CD4-positive, alpha-beta T cell treated with Interleukin-12 subunit alpha and Interleukin-12 subunit beta, for 1 hour (primary cell): ENCODE measurements at places on chromosomes 4 and X.

GRCh38 chr4:82728301-82728700, 70.3 kb downstream of the SCD5 start:
- no peak for DNase-seq

DNA sequence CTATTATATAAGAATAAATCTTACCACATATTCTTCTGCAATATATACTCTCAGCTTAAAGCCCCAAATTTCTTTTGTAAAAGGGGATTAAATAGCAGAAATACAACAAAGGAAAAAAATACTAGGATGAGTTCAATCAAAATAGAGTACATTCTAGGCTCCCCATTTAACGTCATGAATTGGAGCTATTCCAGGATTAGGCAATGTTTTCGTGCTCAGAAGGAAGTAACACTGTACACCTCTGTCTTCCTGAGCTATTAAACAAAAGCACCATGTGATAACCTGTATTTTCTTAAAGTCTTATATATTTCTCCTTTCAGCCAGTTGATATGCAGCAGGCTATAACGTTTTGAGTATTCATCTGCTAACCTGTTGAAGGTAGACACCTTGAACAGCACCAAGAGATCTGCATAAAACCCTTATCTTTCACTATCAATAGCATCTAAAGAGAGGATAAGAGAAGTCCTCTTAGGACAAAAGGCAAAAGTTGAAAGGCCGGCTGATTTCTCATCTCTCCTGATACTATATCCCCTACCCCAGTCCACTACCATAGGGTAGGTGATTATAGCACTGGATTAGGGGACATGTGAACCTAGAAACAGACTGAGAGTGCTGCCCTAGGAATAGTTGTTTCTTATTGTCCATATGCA, 31.5 kb downstream of the TEC start:
- no peak for DNase-seq

- no peak for DNase-seq
Observed at GRCh38 chr4:3749081-3749480, 17.1 kb upstream of the ADRA2C start.

DNA sequence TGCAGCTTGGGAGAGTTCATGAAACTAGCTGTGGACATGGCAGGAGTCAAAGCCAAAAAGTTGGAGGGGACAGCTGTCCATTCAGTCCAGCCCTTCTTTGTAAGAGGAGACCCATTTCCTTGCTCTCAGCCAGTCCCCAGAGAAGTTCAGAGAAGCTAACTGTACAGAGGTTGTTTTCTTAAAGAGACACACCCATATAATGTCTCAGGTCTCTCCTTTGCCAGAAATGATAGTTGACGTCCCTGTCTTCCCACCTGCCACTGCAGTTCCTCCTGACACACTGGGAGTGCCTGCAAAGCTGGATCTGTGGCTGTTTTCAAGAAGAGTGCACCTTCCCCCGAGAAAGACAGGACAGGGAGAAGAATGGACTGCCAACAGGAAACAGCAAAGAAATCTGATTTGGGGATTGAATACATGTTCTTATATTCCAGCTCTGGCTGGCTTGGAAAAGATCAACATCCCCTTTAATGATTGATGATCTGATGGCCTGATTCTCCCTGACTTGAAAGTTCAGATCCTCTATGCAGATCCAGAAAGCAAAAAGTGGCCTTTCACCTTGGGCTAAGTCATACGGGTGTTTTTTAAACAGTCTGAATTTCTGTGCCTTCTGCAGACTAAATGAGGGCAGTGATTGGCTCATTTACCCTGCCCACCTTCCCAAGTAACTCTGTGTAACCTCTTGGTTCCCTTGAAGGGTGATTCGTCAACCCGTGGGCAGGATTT, 87.2 kb downstream of the MAOA start:
- DNase-seq: no peak

GRCh38 chr4:129326571-129327460, 230.9 kb downstream of the C4orf33 start:
- no peak for DNase-seq

DNA sequence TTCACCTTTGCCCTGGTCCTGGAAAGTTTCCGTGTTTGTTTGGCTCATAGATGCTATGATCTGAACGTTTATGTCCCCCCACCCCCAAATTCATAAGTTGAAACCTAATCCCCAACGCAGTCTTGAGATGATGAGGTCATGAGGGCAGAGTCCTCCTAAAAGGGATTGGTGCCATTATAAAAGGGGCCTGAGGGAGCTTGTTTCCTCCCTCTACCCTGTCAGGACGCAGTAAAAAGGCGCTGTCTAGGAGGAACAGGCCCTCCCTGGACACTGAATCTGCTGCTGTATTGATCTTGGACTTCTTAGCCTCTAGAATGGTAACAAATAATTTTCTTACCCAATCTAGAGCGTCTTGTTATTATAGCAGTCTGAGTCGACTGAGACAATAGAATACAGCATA, 2190.6 kb upstream of the TENM3 start:
- DNase-seq: no peak

GRCh38 chr4:180116840-180117239, 2126.4 kb upstream of the TENM3 start:
- no peak for DNase-seq

DNA sequence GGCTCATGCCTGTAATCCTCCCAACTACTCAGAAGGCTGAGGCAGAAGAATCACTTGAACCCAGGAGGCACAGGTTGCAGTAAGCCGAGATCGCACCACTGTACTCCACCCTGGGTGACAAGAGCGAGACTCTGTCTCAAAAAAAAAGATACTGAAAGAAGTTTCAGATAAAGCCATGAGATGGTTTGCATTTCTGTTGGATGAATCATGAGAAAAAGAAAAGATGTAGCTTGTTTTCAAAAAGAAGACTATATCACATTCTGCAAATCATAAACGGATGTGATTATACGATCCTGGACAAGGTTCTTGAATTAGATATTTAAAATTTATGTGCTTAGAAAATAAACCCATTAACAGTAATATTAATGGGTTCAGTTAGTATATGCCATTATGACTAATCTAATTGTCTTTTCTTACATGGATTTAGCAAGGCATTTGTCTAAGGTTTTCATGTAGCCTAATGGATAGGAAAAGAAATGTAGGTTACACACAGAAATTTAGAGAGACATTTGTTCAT, 345.9 kb downstream of the SLC7A11 start:
- DNase-seq: no peak

- DNase-seq: no peak
Observed at GRCh38 chr4:59126159-59126558, 2016.0 kb upstream of the IGFBP7 start.

DNA sequence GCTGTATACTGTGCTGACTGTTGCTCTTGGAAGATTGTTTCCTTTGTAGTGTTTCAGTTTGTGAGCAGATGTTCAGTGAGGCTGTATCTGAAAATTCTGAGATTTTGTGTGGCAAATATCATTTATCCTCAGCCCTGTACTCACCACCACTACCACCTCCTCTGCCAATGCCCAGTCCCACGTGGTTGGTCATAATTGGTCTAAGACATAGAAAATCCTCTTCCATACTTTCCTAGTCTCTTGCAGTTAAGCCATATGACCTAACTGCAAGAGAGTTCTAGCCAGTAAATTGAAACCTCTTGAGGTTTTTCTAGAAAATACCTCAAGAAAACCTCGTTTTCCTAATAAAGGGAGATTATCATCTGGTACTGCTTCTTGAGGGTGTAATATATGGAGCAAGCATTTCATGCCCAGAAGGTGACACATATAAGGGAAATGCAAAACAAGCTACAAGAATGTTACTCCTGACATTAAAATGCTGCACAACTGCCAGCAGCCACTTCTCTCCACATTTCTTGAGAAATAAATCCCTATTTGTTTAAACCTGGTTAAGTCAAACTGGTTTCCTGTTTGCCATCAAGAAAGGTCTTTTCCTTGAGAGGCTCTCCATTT, 32.8 kb downstream of the ABCE1 start:
- no peak for DNase-seq

- no peak for DNase-seq
Observed at GRCh38 chr4:25861280-25861950, 1.4 kb downstream of the SEL1L3 start.

DNA sequence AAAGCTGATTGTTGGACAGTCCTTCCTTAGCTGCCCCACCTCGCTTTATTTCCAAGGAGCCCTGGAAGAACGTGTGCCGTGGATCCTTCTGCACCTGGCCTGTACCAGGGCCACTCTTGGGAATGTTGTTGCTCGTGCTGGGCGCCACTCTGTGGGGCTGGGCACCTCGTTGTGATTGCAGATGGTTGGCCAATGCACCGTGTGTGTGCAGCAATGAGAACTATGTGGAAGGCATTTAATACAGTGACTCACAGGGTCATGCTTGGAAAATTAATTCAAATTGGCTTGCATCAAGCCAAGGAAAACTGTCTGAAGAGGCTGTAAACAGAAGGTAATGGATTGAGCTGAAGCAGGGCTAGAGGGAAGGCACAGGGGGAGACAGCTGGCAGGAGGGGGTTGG, 37.0 kb upstream of the CD99L2 start:
- DNase-seq: no peak

DNA sequence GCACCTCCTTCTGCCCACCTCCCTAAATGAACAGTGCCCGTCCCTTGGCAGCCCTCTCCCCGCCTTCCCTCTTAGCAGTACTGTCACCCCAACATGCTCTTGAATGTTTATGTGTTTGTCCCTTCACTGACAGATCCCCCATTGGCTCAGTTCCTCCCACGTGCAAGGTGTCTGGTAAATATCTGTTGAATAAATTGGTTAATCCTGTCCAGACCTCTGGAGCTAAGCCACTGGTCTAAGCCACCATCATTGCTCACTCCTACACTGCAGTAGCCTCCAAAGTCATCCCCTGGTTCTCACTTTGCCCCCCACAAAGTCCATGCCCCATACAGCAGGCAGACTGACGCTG, 26.1 kb upstream of the MAN2B2 start:
- no peak for DNase-seq

DNA sequence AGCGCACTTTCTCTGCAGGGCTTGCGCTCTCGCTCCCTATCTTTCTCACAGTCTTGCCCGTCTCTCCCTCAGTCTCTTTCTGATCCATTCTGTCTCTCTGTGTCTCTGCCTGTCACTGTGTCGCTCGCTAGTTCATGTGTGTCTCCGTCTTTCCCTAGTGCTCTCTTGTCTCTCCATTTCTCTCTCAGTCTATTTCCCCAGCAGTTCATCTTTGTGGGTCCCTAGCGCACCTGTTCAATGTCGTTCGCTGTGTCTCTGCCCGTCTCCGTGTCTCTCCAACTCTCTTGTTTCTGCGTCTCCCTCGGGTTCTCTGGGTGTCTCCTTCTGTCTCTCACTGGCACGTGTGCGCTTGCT, 1.5 kb downstream of the GPR101 start:
- DNase-seq: no peak

GRCh38 chr4:98510757-98511517, 147.5 kb downstream of the TSPAN5 start:
- no peak for DNase-seq

DNA sequence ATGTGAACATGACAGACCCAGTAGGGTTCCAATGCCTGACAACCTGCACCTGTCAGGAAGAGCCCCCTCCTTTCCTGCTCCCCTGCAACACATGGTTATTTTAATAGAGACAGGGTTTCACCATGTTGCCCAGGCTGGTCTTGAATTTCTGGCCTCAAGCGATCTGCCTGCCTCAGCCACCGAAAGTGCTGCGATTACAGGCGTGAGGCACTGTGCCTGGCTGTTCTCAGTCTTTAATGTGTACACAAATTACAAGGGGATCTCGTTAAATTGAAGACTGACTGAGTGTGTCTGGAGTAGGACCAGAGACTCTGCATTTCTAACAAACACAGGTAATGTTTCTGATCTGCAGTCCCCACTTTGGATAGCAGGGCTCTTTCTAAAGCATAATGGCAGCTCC, 55.4 kb downstream of the NPNT start:
- no peak for DNase-seq

DNA sequence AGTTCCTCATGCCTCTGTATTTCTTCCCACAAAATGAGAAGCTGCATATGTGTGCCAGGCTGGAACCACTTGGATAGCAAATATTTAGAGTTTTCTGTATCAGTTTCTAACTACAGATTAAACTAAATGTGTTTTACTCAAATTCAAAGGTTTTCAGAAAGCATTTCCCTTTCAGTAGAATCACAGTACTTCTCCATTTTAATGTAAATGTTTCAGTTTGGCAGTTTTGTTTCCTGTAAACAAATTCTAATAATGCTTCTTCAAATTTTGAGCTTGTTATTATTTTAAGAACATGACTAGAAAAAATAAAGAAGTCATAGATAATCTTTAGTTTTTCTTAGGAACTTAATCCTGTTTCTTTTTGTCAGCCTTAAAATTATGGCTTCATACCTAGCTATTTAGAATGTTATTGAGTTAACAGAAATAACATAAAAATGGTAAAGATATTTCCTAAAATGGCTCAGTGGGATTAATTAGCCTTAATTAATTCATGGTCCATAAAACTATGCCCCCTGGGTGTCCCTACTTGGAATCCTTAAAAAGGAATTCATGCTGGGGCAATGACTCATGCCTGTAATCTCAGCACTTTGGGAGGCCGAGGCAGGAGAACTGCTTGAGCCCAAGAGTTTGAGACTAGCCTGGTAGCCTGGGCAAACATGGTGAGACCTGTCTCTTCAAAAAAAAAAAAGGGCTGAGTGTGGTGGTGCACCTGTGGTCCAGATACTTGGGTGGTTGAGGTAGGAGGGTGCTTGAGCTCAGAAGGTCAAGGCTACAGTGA, 83.8 kb upstream of the GPR34 start:
- DNase-seq: no peak

GRCh38 chr4:115076691-115077090, 36.7 kb downstream of the NDST4 start:
- no peak for DNase-seq

DNA sequence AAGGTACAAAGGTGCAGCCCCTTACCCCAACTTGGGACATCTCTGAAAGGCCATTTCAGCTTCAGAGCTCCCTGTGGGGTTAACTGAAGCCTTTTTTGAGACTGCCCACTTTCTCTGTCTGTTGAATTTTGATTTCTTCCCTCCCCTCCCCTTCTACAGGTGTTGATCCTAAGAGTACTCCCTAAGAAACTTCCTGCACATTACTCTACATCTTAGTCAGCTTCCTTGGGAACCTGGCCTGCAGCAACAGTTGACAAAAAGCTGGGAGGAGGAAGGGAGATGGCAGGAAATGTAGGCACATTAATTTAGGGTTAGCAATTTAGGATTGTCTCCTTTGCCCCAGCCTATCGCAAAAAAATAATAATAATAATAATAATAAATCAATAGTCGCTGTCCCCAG, 1.2 kb upstream of the IDS start:
- DNase-seq: no peak

DNA sequence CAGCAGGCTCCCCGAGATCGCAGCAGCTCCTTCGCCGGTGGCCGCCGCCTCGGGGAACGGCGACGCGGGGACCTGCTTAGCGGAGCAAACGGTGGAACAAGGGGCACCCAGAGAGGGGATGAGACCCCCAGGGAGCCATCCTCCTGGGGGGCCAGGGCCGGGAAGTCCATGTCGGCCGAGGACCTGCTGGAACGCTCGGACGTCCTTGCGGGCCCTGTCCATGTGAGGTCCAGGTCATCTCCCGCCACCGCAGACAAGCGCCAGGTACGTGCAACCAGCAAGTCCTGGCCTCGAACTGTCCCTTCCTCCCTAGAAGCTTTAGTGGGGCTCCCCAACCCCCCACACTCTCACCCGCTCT, 156.3 kb downstream of the SOWAHB start:
- no peak for DNase-seq
